Ovary (tissue), 10 donors: ENCODE measurements at places on chromosomes 12 and 14. TPM values are rescaled to one million over a fixed set of nuclear protein-coding genes. Genes with fewer than 3 reads are reported as not detected.

The PMCH gene
- not detected for polyA plus RNA-seq

The HCAR2 gene
- 0.25 TPM for polyA plus RNA-seq

The NANOG gene
- not detected for polyA plus RNA-seq

The DCAF11 gene
- polyA plus RNA-seq, result 62.4 TPM

The OAS2 gene
- polyA plus RNA-seq, result 57.0 TPM

The DIO2 gene
- polyA plus RNA-seq, result 0.08 TPM

The STAC3 gene
- 0.77 TPM for polyA plus RNA-seq

The FOXG1 gene
- 0.15 TPM for polyA plus RNA-seq

The TPH2 gene
- not detected for polyA plus RNA-seq

The ABCD2 gene
- 0.05 TPM for polyA plus RNA-seq

The AKAP5 gene
- 0.83 TPM for polyA plus RNA-seq

The PLXNC1 gene
- polyA plus RNA-seq, result 8.2 TPM

The GAS2L3 gene
- polyA plus RNA-seq, result 3.2 TPM

- no peaks in the 10 kb centered on the region for H3K36me3 ChIP-seq
- no peaks in the 10 kb centered on the region for H3K4me1 ChIP-seq
- no peak overlapping the region for H3K27ac ChIP-seq
- no peaks in the 10 kb centered on the region for H3K27me3 ChIP-seq
- no peak for DNase-seq
Observed at GRCh38 chr12:64801381-64801780, 23.1 kb upstream of the TBC1D30 start.

DNA sequence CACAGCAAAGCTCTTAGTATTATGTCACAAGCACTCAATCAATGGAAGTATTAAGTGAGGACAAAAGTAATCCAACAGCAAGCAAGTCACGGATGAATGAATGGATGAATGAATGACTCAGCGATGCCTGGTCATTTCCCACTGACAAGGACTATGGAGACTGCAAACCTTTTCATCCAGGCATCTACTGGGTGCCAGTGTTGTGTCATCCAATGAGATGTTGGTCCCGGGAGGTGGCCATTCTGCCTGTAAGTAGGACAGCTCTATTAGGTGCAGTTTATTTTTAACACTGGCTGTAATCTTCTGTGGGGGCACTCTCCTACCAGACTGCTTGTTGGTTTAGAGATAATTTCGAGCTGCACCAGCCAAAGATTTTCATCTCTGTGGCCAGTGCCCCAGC, 39.4 kb downstream of the STAB2 start:
- no peaks in the 10 kb centered on the region for H3K4me1 ChIP-seq
- no peaks in the 10 kb centered on the region for H3K27me3 ChIP-seq
- H3K36me3 ChIP-seq, result no peaks in the 10 kb centered on the region
- no peak overlapping the region for H3K27ac ChIP-seq

DNA sequence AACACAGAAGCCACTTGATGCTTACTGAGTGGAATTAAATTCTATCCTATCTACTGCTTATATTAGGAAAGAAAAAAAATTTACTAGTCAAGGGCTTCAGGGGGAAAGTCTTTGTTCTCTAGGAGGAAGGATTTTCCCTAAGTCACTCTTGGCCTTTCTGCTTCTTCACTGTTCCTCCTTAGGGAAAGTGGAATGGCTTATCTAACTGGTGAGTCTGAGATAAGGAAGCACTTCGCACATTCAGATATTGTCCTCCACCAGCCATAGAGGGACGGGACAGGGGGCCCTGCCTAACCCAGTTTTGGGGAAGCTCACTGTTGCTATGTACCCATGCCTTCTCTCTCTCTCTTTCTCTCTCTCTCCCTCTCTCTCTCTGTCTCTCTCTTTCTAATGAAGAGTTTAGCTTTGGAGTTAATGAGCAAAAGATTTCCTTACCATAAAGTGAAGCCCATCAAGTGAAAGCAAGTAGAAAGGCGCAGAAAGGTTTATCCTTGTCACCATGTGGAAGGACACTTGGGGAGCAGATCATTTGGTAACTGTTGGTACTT, 450.6 kb downstream of the ZFP36L1 start:
- DNase-seq, result no peak
- no peaks in the 10 kb centered on the region for H3K27me3 ChIP-seq
- no peak overlapping the region for H3K4me3 ChIP-seq
- H3K36me3 ChIP-seq, result no peaks in the 10 kb centered on the region
- no peaks in the 10 kb centered on the region for H3K4me1 ChIP-seq

DNA sequence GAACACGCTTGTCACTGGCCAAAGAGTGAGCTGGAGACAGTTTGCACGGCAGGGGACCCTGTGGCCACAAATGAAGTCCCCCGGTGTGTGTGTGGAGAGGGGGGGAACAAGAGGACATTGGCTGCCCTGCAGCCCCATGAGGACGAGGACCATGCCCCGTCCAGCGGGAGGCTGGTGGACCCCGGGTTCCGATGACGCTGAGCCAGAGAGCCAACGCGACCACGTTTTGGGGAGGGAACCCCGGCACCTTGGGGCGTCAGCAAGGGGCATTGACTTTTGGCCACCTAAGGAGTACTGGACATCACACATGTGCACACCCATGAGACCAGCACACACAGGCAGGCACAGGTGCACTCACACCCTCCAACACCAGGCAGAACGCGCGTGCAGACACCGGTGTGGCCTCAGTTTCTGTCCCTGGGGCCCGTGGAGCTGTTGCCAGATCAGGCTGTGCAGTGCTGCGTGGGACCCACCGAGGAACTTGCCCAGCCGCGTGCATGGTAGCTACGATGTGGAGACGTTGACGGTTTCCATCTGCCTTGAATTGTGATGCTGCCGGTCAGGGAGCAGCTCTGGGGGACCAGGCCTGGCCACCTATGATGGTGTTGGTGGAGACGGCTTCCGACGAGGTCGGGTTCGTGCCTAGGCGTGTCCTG, 26.5 kb downstream of the NOC4L start:
- no peak overlapping the region for H3K27ac ChIP-seq
- DNase-seq, result no peak
- H3K4me1 ChIP-seq, result no peaks in the 10 kb centered on the region
- H3K27me3 ChIP-seq, result no peaks in the 10 kb centered on the region
- H3K4me3 ChIP-seq, result no peak overlapping the region

DNA sequence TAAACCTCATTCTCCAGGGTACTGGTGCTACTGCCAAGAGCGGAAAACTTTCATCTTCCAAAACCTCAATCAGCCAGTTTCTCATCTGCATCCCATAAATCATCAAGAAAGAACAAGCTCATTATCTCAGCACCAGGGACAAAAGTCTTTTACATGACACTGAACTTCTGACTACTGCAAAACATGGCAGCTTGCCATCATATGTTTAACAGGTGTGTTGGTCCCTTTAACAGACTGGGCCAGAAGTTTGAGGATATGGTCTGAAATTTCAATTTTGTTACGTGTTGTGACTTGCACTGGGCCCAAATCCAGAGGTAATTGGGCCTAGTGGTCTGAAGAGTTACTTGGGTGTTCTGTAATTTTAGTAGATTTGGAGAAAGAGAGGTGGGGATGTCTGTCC, 305.4 kb upstream of the SEL1L start:
- no peaks in the 10 kb centered on the region for H3K4me1 ChIP-seq
- H3K4me3 ChIP-seq, result no peak overlapping the region
- no peaks in the 10 kb centered on the region for H3K27me3 ChIP-seq

DNA sequence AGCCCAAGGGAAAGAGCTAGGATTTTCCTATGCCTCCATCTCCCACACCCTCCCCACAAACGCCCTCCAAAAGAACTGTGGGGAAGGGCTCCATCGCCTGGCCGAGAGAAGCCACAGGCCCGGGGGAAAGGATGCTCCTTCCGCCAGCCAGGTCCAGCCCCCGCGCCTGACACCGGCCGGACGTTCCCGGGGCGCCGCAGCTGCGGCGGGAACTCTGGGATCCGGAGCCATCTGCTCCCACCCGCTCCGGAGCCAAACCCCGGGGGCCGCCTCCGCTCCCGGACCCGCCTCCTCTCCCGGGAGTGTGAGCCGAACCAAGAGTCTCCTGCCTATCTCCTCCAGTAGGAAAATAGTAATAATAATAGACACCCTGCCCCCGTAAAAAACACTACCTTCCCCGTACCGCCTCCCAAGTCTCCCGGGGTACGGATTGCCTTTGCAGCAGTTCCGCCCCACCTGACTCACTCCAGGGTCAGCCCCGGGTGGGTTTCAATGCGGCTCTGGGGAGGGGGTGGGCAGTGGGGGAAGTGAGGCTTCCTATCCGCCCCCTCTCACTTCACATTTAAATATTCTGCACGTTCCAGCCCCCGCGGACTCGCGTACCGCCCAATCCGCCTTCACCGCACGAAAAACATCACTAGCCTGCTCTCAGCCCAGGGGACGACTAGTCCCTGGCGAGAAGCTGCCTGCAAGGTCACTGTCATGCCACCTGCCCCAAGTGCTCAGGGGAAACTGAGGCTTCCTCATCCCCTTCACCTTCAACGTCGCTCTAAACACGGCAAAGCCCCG, 2.4 kb downstream of the AGAP2 start:
- peaks cover 5% of the 10 kb centered on the region for H3K4me1 ChIP-seq
- no peak overlapping the region for H3K4me3 ChIP-seq

GRCh38 chr12:8108808-8109398, 14.5 kb upstream of the CLEC4A start:
- no peaks in the 10 kb centered on the region for H3K4me1 ChIP-seq
- H3K27me3 ChIP-seq, result no peaks in the 10 kb centered on the region

GRCh38 chr14:101290611-101291010, 270.7 kb upstream of the DIO3 start:
- no peaks in the 10 kb centered on the region for H3K27me3 ChIP-seq
- no peak overlapping the region for H3K27ac ChIP-seq
- no peak overlapping the region for H3K4me3 ChIP-seq
- H3K4me1 ChIP-seq, result peaks cover 3% of the 10 kb centered on the region

DNA sequence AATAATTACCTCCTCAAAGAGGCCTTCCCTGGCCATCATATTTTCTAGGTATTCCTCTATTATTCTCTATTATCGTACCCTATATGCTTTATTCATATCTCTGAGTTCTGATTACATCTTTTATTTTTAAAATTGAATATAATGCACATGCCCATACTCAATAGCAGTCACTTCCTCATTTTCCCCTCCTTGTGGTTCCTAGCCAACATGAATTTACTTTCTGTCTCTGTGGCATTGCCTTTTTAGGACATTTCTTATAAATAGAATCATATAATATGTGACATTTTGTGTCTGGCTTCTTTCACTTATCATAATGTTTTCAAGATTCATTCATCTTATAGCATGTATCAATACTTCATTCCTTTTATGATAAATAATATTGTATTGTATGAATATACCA, 74.4 kb upstream of the TRHDE start:
- no peaks in the 10 kb centered on the region for H3K4me1 ChIP-seq
- H3K27ac ChIP-seq, result no peak overlapping the region
- no peaks in the 10 kb centered on the region for H3K36me3 ChIP-seq
- H3K27me3 ChIP-seq, result no peaks in the 10 kb centered on the region

DNA sequence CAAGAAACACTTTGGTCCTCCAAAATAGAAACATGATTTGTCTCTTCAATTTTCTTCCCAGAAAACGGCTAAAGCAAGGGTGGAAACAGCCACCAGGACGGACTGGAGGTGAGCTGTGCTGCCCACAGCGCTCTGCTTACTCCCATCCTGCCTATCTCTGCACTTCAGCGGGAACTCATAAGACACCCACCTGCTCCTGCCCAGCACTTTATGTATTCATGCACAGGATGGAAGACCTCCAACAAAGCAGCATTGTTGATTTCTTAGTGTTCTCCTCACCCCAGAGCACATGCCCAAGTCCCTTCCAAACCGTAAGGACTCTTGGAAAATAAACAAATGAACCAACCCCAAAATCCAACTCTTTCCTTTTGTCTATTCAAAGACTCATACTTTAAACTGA, 277.2 kb downstream of the MED13L start:
- peaks cover 5% of the 10 kb centered on the region for H3K4me1 ChIP-seq
- no peaks in the 10 kb centered on the region for H3K36me3 ChIP-seq
- H3K4me3 ChIP-seq, result no peak overlapping the region
- no peaks in the 10 kb centered on the region for H3K27me3 ChIP-seq
- DNase-seq, result no peak

DNA sequence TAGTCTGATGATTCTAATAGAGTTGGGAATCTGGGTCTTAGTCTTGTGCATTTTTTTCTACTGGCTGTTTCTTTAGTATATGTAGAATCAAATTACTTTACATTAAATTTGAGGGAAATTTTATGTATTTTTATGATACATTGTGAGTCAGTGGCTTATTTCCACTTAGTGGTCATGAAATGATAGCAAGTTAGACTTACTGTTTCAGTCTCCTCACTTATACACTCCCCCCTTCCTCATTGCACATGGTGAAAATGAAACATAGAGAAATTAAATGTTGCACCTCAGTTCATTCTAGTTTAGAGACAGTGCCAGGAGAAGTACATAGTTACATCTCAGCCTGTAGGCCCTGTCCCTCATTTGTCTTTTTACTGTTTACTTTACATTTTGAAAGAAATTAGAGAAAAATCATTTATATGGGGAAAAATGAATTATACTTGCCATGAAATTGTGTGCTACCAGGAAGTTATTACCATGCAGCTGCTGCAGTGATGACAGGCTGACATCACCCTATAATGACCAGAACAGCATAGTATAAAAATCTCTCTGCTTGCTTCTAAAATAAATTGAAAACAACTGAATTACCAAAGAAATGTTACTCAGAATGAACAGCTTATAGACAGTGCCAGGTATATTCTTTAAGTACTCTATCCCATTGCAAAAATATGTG, 113.2 kb downstream of the TRMT5 start:
- H3K27me3 ChIP-seq, result no peaks in the 10 kb centered on the region
- no peak overlapping the region for H3K4me3 ChIP-seq
- no peaks in the 10 kb centered on the region for H3K4me1 ChIP-seq
- no peak for DNase-seq
- no peak overlapping the region for H3K27ac ChIP-seq
- no peaks in the 10 kb centered on the region for H3K36me3 ChIP-seq

DNA sequence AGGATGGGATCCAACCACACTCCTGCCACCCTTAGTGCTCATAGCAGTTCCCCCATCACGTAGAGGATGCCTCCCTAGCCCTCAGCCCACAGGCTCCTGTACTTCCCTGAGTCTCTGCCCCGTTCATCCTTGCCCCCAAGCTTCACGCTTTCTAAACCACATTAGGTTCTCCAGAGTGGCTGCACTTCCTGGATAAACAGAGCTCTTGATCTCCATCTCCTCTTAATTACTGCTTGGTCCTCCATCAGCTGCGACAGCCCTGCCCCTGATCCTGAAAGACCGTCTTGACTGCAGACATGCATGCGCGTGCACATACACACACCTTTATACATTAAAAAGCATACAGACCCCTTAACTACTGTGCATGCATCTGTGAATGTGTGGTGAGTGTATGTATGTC, 530.0 kb downstream of the BCL11B start:
- H3K4me1 ChIP-seq, result no peaks in the 10 kb centered on the region
- H3K36me3 ChIP-seq, result no peaks in the 10 kb centered on the region
- no peak overlapping the region for H3K27ac ChIP-seq

GRCh38 chr12:31890295-31891285, 68.6 kb upstream of the RESF1 start:
- no peaks in the 10 kb centered on the region for H3K4me1 ChIP-seq
- H3K36me3 ChIP-seq, result no peaks in the 10 kb centered on the region
- H3K27me3 ChIP-seq, result no peaks in the 10 kb centered on the region

GRCh38 chr14:25944020-25944419, 653.8 kb downstream of the NOVA1 start:
- no peak overlapping the region for H3K27ac ChIP-seq
- no peak overlapping the region for H3K4me3 ChIP-seq
- no peaks in the 10 kb centered on the region for H3K4me1 ChIP-seq
- H3K27me3 ChIP-seq, result no peaks in the 10 kb centered on the region
- H3K36me3 ChIP-seq, result no peaks in the 10 kb centered on the region
- DNase-seq, result no peak
